ENCODE measurements at places on chromosomes 6 and 20.

GRCh38 chr20:22575737-22576136 is 8.6 kb downstream of the FOXA2 start:
- DNase-seq = no peak

DNA sequence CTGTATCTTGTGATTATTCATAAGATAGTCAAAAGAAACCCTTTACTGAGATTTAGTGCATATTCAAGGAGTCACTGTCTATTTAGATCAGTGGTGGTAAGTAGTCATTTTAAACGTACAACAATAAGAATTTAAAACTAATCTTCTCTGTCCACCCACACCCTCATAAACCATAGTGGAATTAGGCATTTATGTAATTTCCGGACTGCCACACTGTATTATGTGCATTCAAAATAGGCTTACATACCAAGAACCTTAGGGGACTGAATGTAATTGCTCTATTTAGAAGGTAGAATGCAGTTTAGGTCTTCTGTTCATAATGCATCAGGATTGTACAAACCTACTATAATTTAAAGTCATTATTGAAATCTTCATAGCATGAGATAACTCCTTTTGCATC is 685.4 kb downstream of the TENT5A start:
- no peak for DNase-seq

DNA sequence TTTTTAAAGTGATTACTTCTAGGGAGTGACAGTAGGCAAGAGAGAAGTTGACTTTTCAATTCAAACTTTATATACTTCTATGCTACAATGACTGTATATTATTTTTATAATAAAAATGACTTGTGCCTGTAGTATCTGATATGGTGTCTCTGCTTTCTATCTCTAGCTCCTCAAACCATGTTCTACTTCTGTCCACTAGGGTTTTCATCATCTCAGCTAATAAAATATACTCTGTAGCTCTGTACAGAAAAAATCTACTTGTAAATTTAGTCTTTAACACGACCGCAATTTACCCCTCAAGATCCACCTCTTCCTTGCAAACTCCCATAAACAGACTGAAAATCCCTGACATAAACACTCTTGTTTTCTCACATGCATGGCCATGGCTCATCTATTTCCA is 42.3 kb downstream of the HBS1L start:
- no peak for DNase-seq

- DNase-seq = no peak
Measured at GRCh38 chr6:52392944-52393343, 27.2 kb upstream of the EFHC1 start.

DNA sequence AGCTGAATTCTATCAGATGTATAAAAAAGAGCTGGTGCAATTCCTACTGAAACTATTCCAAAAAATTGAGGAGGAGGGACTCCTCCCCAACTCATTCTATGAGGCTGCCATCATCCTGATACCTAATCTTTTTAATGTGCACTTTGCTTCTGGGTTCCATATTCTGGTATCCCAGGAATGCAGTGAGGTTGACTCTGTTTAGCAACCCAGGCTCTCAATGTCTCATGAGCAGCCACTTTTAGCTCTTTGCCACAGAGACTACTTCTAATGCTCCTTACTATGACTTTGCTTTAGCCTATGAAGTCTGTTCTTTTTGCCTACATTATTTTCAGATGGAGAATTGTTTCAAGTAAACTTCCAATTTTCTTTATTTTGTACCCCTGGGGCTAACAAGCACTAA is 185.5 kb upstream of the NRSN1 start:
- DNase-seq = no peak

Data from NCI-H146 (cell line).